Naive thymus-derived CD4-positive, alpha-beta T cell (primary cell): ENCODE measurements at places on chromosomes 11 and 22. TPM values are rescaled to one million over a fixed set of nuclear protein-coding genes. Genes with fewer than 3 reads are reported as not detected.

- DNase-seq, result no peak
Measured at GRCh38 chr11:2525166-2525861, 80.5 kb downstream of the KCNQ1 start.

The ENTHD1 gene
- total RNA-seq, result not detected

The ZMAT5 gene
- 12.9 TPM for total RNA-seq

DNA sequence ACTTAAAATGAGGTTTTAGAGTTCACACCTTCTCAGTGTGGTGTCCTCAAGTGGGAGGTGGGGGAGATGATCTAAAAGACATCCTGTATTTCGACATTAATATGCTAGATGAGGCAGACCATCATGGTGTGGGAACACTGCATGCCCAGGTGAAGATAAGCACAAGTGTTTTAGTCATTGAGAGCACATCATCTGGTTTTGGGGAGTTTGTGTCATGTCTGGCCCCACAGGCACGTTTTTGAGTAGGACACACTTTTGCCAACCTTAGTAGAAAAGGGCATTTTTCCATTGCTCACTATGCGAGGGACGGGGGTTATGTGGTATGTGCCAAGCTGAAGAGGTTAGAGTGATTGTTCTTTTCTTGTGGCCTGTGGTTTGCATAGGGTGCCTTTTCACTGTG lies 189.3 kb downstream of the DBX1 start:
- no peak for DNase-seq

GRCh38 chr22:31177420-31178162 lies 17.6 kb downstream of the RNF185 start:
- no peak for DNase-seq

DNA sequence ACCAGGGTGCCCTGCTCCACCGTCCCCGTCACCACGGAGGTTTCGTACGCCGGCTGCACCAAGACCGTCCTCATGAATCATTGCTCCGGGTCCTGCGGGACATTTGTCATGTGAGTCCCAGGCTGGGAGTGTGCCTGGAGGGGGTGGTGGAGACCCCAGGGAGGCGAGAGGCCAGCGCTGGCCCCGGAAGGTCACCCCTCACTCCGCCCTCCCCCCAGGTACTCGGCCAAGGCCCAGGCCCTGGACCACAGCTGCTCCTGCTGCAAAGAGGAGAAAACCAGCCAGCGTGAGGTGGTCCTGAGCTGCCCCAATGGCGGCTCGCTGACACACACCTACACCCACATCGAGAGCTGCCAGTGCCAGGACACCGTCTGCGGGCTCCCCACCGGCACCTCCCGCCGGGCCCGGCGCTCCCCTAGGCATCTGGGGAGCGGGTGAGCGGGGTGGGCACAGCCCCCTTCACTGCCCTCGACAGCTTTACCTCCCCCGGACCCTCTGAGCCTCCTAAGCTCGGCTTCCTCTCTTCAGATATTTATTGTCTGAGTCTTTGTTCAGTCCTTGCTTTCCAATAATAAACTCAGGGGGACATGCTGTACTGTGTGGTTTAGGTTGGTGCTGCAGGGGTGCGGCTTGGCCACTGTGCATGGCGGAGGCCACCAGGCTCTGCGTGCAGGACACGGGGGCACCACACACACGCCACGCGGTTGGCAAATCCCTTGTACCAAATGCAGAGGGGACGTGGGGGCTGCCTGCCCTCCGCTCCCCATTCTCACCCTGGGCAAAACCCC lies 35.4 kb downstream of the MUC2 start:
- DNase-seq, result no peak

The SLC5A1 gene
- not detected for total RNA-seq
